ENCODE measurements at places on chromosomes 11 and 22.

DNA sequence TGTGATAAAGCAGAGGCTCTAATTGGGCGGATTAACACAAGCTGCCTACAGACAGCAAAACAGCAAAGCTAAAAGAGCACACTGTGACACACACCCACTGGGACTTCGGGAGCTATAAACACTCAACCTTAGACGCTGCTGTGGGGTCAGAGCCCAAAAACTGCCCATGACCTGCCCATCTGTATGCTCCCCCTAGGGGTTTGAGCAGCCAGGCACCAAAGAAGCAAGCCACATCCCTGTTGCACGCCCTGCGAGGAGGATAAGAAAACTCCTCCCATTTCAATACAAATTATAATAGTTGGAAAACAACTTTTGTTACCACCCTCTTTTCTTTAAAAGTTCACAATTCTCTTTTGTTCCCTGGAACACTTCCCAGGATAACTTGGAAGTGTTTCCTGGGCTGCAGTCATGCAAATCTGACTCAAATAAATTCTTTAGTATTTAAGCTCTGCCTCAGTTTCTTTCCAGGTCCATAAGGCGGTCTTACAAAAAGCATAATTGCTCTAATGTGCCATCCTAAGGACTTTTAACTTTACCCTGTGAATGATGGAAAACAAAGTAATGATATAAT lies 86.4 kb downstream of the DLG2 start:
- no peak for DNase-seq

- DNase-seq = no peak
Measured at GRCh38 chr11:70584498-70585235, 186.3 kb downstream of the CTTN start.

DNA sequence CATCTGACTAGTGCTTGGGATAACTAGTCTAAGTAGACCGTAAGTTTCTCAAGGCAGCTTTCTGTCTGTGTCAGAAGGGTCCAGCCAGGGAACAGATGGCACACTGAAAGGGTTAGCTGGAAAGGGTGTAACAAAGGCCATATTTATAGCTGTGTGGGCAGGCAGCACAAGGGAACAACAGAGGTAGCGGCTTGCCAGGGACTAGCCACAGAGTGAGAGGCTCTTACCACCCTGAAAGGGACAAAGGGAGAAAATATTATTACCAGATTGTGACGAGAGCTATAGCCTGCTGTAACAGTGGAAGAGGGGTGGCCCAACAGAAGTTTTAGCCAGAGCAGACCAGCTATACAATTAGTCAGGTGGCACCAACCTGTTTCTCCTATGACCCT lies 129.4 kb downstream of the CCDC34 start:
- no peak for DNase-seq

GRCh38 chr11:59728913-59729312 lies 15.3 kb upstream of the OR10V1 start:
- no peak for DNase-seq

DNA sequence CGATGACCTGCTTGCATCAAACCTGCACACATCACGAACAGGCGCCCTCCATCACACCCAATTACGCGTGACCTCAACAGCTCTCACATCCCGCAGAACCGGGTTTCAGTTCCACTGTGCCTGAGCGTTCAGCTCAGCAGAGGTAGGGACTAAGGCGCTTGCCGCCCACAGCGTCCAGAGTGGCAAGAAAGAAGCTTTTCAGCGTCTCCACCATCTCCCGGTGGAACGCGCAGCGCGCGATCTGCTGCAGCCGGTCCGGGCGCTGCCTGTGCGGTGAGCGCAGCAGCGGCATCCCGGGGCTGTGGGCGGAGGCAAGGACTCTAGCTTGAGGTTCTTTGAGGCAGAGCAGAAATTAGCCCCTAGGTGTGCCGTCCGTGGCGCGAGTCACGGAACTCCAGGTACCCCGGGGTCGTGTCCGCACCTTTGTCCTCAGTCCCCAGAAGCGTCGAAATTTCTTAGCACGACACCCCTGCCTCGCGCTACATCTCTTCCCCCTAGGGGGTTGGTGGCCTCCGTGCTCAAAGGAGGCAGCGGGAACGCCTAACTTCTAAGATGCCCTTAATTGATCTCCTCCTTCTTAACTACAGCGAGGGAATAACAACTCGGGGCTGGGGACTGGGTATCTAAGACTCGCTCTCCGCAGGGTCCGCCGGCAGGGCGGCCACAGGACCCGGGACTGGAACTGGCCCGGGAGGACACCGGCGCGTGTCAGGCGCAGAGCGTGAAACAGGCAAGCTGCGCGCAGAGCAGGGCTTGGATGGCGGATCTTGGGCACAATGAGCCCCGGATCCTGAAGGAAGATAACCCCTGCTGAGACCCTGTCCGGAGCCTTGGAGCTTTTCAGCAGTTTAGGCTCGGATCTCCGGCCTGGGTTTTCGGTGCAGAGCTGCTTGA lies 1.7 kb upstream of the CALCA start:
- DNase-seq = peak; percentile 34

DNA sequence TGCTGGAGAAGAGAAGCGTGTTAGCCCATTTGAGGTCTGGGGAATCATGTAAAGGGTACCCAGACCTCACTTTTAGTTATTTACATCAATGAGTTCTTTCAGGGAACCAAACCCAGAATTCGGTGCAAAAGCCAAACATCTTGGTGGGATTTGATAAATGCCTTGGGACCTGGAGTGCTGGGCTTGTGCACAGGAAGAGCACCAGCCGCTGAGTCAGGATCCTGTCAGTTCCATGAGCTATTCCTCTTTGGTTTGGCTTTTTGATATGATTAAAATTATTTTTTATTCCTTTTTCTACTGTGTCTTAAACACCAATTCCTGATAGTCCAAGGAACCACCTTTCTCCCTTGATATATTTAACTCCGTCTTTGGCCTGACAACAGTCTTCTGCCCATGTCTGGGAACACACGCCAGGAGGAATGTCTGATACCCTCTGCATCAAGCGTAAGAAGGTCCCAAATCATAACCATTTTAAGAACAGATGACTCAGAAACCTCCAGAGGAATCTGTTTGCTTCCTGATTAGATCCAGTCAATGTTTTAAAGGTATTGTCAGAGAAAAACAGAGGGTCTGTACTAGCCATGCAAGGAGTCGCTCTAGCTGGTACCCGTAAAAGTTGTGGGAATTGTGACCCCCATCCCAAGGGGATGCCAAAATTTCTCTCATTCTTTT lies 65.2 kb downstream of the ALX4 start:
- DNase-seq = no peak

GRCh38 chr22:45164270-45165088 lies 754 bp downstream of the NUP50 start:
- DNase-seq = no peak

GRCh38 chr11:112852143-112852866 lies 108.9 kb upstream of the NCAM1 start:
- DNase-seq = no peak

DNA sequence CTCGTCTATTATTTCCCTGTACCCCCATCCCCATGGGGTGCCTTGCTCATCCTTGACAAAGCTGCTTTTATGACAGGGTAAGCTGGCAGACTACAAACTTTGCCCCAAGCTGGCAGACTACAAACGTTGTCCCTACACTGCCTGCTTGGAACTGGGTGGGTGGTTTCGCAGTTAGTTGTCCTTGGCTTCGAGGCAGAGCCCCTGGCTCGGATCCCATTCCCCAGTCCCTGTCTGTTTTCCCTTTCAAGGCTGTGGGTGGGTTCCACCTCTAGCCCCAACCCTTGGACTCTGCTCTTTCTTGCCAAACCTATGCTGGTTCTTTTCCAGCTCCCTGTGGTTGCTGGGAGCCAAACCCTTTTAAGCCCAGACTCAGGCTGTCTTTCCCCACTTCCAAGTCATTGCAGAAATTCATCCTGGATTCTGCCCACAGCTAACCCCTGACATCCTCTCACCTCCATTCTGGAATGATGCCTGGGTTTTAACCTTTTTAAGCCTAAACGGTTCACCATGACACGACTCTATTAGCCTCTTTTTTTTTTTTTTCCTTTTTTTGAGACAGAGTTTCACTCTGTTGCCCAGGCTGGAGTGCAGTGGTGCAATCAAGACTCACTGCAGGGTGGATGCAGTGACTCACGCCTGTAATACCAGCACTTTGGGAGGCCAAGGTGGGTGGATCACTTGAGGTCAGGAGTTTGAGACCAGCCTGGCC lies 9.2 kb upstream of the RBM14 start:
- no peak for DNase-seq

GRCh38 chr11:75773595-75774353 lies 5.2 kb downstream of the DGAT2 start:
- DNase-seq = no peak

DNA sequence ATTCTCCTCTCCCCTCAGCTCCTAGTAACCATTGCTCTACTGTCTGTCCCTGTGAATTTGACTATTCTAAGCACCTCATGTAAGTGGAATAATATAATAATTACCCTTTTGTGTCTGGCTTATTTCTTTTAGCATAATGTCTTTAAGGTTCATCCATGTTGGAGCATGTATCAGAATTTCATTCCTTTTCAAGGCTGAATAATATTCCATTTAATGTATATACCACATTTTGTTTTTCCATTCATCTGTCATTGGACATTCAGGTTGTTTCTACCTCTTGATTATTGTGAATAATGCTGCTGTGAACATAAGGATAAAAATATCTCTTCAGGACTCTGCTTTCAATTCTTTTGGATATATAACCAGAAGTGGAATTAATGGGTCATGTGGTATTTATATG lies 28.1 kb downstream of the OR2AT4 start:
- no peak for DNase-seq

GRCh38 chr11:57237204-57237681 lies at the start of gene APLNR:
Gene APLNR (minus strand): TSS chr11:57237250. CDS start chr11:57237004, 246 bp downstream.
- no peak for DNase-seq

- no peak for DNase-seq
Measured at GRCh38 chr11:44306918-44307244, 3.1 kb downstream of the ALX4 start.

DNA sequence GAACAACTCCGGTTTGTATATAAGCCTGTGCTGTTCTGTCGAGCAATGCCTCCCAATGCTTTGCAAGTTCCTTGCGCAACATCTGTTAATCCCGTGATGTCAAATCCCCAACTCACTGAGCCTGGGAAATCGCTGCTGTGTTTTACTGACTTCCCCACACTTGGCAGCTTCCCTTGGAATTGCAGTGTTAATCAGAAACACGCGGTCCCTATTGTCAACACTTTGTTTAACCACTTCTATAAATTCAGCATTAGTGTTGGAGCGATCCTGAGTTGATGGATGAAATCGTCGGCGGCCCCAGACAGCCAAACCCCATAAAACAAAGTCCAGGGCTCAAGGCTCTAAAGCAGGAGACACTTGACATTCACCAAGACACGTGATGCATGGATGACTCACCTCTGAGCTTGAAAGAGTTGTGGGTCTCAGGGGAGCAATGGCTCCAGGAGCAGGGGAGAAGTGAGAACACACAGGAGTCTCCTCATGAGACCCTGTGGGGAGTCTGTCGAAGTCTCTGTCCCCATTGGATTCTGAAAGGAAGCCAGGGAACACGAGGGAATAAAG lies 555.3 kb downstream of the MIAT start:
- DNase-seq = no peak

GRCh38 chr11:12693479-12694182 lies 19.4 kb downstream of the TEAD1 start:
- DNase-seq = peak; percentile 50

GRCh38 chr22:43092085-43092484 lies 2.9 kb upstream of the TTLL1 start:
- DNase-seq = no peak

DNA sequence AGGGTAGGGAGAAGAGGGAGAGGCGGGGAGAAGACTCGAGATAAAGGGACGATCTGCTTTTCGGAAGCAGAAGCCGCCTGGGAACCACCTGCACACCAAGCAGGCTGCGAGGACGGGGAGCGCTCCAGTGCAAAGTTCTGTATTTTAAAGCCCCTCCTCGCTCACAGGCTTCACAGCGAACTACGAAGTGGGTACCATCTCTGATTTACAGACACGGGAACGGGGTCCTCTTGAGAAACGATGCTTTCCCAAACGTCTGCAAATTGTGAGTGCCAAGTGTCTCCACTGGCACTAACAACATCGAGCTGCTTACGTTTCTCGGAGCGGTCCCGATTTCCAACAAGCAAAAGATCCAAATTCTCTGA lies 700 bp upstream of the STX3 start:
- DNase-seq = no peak

DNA sequence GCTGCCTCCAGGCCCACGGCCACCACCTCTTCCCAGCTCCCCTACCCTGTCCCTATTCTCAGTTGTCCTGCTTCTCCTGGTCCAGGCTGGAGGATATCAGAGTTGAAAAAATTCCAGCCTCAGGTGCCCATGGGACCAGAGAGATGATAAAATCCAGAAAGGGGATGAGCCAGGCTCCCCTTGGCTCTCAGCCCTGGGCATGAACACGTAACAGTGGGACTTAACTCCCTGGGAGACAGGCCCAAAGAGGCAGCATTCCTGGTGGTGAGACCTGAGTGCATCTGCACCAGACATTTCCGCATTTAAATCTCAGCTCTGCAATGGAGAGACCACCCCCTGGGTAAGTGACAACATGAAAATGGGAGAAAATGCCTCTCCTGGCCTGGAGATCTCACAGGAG lies 10.4 kb upstream of the SLC39A13 start:
- no peak for DNase-seq

DNA sequence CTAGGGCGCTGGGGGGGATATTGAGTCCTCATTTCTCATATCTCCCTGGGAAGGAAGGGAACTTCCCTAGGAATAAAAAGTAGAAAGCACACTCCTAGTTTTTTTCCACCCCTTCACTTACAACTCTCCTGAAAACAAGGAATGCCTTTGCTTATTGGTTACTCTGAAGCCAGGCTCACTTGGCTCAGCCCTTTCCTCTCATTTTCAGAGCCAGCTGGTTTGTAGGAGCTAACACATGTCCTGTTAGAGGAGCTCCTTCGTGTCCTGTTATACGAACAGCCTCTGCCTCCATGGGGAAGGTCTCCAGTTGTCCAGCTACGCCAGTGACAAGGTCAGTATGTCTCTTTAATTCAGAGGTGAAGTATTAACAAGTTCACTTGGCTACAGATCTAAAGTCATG lies 17.6 kb downstream of the ALKBH8 start:
- no peak for DNase-seq

DNA sequence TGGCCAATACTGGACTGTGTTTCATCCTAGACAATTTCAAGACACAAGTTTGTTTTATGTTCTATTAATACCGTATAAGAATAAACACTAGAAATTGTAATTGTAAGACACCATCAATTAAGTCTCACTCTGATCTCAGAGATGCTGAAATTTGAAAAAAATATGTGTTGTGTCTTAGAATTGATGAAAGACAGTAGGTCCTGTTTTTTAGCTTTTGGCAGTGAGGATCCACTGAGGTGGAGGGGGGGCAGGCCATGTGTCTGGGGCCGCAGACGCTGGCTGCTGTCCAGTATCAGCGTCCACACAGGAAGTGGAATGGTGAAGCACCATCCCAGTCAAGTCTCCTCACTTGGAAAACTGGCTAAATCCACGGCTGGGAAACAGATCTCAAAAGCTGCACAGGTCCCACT lies 22.5 kb upstream of the ALG8 start:
- DNase-seq = no peak
